ENCODE measurements at places on chromosomes 12 and 14.

GRCh38 chr12:98275131-98275475 lies 240.3 kb upstream of the TMPO start:
- no peak for DNase-seq

GRCh38 chr12:109462868-109463692 lies 14.0 kb downstream of the KCTD10 start:
- peak; percentile 17 for DNase-seq

DNA sequence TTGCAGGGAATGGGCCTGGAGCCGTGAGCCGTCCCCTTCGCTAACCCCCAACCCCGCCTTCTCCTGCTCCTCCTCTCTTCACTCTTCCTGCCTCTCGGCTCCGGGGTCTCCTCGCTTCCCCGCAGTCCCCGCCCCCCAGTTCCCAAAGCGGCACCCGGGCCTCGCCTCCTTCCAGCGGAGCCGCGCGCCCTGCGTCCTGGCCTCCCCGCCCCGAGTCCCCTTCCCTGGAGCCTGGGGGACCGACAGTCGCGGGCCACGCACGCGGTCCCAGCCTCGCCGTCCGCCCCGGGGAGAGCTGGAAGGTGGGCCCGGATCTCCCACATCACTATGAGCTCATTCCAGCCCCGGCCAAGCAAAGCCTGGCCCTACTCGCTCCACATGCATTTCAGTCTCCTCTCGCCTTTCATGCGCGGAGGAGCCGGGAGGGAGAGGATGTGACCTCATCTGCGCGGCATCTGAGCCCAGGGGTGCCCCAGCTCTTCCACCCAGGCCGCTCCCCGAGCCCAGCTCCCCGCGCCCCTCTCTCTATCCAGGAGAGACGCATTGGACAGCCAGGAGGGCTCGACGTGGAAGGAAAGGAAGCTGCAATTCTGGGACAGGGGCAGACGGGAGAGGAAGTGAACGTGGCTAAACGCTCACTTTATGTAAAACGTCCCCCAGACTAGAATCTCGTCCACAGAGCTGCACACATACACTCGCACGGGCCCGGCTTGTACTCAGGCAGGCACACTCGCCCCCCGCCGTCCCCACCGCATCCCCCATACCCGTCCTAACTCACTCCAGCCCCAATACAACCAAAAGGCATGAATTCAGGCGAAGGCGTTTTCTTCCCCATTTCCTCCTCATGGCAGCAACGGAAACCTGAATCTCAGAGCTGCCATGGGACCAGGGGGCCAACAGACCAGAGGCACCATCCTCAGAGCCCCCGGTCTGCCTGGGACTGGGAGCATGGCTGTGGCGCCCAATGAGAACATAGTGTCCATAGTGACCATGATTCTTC lies 108.7 kb upstream of the CCND2 start:
- no peak for DNase-seq

- DNase-seq, result no peak
Measured at GRCh38 chr12:130764475-130765185, 48.5 kb upstream of the RIMBP2 start.

DNA sequence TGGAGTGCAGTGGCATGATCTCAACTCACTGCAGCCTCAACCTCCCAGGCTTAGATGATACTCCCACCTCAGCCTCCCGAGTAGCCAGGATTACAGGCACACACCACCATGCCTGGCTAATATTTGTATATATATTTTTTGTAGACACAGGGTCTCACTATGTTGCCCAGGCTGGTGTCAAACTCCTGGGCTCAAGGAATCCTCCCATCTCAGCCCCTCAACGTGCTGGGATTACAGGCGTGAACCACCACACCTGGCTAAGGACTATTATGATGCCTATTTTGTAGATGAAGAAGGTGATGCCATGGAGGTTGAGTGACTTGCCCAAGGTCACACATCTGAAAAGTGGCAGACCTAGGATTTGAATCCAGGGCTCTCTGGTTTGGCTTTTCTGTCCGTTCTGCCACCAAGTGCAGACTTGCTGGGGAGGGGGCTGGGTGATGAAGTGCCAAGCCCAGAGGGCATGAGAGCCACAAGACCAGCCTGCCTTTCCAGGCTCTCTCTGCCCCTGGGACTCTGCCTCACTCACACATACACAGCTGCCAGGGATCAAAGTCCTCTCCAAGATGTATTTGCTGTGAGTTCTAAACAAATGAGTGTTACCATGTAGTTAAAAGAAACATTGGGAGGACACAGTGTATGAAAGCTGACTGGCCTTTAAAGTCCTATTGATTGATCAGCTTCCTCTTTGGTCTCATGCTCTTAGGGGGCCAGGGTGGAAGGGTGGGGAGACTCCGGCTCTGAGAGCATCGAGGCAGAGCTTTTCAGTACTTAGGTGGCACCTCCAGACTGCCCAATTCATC lies 21.3 kb upstream of the RBM19 start:
- DNase-seq, result no peak

- DNase-seq, result no peak
Measured at GRCh38 chr14:53048631-53049030, 97.8 kb upstream of the FERMT2 start.

- DNase-seq, result no peak
Measured at GRCh38 chr14:35333797-35334743, 41.9 kb downstream of the PSMA6 start.

DNA sequence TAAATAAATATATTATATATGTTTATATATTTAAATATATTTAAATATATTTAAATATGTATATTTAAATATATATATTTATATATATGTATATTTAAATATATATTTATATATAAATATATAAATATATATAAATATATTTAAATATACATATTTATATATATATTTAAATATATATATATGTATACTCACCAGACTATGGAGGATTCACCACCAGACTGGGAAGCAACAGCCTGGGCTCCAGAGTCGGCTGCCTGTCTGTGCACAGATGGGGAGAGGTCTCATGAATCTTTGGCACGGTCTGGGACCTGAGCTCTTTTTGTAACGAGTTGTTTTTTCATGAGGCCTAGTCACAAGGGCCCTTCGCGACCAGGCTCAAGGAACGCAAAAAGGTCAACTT lies 21.3 kb downstream of the NOC4L start:
- DNase-seq, result no peak

DNA sequence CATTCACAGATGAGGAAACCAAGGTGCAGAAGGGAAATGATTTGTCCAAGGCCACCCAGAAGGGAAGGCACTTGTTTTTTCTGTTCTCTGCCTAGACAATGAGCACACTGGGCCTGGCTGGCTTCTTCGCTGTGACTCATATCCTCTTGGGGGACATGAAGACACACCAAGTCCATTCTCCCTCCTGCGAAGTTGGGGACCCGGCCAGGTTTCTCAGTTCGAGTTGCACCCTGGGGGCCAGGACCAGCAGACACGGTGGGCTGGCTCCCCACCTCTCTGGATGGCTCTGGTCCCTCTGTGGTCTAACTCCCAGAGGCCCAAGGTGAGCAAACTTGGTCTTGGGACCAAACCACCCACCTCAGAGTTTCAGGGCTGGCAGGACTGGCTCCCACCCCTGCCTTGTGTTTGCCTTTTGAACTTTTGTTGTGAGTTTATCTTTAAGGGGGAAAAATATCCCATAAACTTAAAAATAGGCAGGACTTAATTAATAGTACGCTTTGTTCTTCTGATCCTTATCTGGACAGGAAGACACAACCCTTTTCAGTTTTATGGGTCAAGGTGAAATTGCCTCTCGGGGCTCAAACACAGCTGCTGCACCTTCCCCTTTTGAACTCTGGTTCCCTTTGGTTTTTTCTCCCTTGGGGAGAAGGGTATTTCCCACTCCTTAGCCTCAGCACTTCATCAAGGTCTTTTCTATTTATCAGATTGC lies 9.0 kb upstream of the MLEC start:
- no peak for DNase-seq

DNA sequence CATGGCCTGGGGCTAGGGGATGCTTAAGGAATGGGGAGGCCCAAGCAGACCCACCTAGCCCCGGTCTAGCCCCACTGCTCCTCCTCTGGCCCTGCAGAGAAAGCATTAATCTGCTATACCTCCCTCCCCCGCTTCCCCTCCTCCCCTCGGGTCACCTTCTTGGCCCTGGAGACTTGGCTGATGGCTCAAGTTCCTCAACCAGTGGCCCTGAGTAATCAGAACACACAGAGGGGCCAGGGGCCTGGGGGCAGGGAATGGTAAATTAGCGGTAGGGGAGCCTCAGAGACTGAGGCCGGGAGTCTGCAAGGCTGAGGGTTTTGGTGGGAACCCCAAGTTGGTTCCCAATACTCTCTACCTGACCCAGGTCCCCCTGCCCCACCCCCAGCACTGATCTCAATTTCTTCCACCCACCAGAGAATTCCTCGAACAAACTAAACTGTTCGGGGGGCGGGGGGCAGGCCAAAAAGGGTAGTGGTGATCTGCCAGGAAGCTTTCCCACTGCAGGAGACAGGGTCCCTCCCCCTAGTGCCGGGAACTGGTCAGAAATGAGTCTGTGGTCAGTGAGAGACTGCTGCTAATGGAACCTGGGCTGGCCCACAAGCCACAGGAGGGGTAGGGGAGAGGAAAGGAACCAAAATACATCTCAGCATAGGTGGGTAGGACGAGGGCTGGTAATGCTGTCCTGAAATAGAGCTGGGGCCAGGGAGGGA lies 12.8 kb upstream of the SMARCD1 start:
- DNase-seq, result no peak

DNA sequence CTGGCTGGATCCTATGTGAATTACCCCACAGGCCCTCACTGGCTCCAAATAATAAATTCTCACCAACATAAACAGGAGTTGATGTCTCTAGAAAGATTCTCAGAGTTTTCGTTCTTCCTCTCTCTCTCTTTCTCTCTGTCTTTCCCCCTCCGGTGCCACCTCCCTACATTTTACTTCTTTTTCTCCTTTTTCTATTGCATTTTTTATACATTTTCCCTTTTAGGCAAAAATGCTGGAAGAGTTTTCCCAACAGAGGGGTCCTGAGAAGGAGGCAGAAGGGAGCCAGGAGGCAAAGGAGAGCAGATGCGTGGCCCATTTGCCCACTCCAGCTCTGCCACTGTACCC lies 826 bp upstream of the HOXC6 start:
- DNase-seq, result no peak

DNA sequence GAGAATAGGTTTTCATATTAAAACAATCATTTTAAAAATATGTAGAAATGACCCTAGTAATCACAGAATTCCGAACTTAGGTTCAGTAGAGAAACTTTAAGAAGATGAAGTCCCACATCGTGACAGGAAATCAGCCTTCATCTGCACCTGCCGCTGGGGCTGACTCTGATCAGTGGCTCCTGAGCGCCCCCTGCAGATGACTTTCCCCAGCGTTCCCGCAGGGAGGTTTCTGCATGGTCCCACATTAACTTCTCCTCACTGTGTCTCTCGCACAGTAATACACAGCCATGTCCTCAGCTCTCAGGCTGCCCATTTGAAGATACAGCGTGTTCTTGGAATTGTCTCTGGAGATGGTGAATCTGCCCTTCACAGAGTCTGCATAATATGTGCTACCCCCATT lies 1131.1 kb downstream of the TMEM121 start:
- DNase-seq, result no peak

DNA sequence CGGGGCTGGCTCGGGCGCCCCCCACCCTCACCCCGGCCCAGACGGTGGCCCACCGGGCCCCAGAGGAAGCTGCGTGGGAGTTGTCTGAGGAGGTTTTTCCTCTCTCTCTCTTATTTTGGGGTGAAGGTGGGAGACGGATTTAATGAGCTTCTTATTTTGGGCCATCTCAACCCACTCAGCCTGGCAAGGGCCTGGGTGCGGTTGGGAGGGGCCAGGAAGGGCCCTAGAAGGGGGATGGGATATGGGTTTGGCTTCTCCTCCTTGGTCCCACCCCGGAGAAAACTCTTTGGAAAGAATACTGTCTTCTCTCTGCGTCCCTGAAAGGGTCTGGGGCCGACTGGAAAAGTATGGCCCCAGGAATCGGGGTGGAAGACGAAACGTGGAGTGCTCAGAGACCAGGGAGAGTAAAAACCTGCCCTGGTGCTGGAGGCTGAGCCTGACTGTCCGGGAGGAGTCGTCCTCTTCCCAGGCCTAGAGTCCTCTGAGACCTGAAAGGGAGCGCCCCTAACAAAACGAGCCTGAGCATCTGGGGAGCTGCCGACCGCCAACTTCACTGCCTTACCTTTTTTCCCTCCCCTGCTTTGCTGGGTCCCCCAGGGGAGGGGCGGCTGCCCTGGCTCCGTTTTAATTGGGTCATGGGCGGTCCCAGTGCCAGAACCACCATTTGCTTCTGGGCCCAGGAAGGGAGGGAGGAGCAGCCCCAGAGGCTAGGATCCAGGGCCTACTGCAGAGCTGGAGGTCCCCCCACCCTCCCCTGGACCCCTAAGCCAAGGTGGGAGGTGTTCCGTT lies 1.6 kb downstream of the MMP14 start:
- no peak for DNase-seq

- no peak for DNase-seq
Measured at GRCh38 chr14:26811756-26812305, 214.0 kb upstream of the NOVA1 start.

GRCh38 chr14:69093631-69094421 lies 59.1 kb downstream of the DCAF5 start:
- peak; percentile 47 for DNase-seq

DNA sequence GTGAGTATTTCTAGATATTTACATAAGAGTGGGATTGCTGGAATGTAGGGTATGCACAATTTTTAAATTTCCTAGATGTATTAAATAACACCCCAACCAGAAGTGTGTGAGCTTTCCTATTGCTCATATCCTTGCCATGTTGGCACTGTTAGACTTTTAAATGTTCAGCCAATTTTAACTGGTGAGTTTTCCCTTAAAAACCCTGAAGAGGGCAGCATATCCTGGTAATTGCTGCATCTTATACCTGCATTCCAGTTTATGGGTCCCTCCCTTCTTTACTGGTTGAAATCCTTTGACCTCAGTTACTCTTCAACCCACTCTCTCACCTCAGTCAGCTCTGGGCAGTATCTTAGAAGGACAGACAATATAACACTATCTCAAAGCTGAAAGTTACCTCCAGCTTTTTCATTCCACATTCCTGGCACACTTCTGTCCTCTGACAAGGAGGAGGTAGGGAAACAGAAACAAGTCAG lies 270.6 kb downstream of the PAWR start:
- no peak for DNase-seq

DNA sequence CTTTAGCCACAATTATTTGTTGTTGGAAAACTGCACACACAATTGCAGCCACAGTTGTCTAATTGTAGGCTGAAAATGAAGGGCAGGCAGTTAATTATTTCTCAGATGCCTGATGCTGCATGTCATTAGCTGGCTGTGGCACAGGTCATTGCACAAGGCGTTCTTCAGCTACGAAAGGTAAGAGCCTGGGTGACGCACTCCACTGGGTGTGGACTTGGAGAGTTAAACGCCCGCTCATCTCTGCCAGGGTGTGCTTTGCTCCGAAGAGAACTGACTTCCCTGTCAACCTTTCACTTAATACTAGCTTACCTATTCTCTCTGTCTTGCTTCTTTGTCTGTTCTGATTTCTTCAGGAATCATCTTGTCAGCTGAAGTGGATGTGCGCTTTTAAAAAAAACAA lies 91.4 kb upstream of the CPM start:
- DNase-seq, result no peak

DNA sequence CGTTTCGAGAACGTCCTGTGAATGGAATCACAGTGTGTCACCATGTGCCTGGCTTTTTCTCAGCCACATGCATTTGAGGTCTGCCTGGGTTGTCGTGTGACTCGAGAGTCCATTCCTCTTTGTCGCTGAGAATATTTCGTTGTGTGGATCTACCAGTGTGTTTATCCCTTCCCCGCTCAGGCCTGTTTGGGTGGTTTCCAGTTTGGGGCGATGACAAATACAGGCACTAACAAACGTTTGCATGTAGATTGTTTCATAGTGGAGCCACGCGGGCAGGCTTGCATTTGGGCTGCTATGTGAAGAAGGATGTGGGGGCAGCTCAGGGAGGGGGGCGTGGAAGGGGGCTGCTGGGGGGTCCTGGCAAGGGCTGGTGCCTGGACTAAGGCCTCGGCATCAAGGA lies 14.1 kb downstream of the RIN3 start:
- no peak for DNase-seq
